ENCODE measurements at places on chromosomes 12 and 14.

GRCh38 chr12:11071414-11071813 is 9.3 kb upstream of the TAS2R46 start:
- DNase-seq, result no peak

DNA sequence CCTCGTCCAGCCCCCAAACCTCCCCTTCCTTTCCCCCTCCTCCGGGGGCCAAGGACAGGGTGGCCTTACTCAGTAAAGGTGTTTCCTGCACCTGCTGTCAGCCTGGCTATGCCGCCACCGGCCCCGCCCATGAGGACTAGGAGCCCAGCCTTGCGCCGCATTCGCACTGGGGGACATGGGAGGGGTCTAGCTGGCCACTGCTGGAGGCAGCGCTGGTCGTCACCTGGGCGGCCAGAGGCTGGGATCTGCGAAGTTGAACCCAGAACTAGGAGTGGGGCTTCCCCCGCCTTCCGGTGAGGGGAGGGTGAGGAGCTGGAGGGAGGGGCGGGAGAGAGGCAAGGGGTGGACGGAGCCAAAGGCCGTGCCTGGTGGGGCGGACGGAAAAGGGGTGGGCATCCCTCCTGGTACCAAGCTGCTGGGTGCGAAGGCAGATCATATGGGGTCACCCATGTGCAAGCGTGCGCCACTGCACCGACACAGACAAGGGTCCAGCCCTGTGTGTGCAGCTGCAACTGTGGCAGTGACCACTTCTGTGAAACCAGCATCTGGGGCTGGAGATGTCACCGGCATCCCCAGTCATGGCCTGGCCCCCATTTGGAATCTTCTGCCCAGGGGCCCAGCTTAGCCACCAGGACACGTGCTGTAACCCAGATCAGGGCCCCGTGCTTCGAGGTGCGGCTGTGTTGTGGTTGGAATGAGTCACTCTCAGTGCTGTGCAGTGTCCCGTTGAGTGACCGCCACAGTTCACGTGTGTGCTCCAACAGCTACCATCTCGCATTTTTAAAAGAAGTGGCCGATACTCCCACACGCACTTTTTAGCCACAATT is 8.5 kb downstream of the AMN start:
- no peak for DNase-seq

- peak; percentile 66 for DNase-seq
Measured at GRCh38 chr12:89542912-89543592, 17.2 kb upstream of the POC1B start.

- DNase-seq, result no peak
Measured at GRCh38 chr12:85711735-85712390, 124.3 kb downstream of the RASSF9 start.

DNA sequence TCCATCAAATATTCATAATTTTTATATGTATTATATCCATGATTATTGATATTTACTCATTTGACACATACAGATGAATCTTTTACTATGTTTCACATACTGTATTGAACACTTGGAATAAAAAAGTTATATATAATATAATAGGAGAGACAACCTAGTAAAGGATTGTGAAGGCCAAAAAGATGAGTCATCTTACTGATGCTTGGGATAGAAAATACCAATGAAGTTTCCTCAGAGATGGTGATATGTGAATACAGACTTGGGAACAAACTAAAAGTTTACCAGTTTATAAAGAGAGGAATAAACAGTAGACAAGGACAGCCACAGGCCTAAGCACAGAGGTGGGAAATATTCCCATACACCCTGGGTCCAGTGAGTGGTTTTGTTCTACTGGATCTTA is 743.9 kb upstream of the FLRT2 start:
- DNase-seq, result no peak

All from CD4-positive, alpha-beta T cell treated with Interleukin-6 at 100 ng/mL for 8 hours (primary cell).